H1 (cell line): ENCODE measurements at places on chromosomes 4 and X. TPM values are rescaled to one million over a fixed set of nuclear protein-coding genes. Genes with fewer than 3 reads are reported as not detected.

GRCh38 chrX:120358737-120359456, 3.0 kb upstream of the ATP1B4 start:
- no peak for DNase-seq

- no peak for DNase-seq
Measured at GRCh38 chrX:84219551-84219950, 31.6 kb upstream of the RPS6KA6 start.

- DNase-seq: no peak
Measured at GRCh38 chr4:164304861-164305260, 449.1 kb upstream of the SMIM31 start.

DNA sequence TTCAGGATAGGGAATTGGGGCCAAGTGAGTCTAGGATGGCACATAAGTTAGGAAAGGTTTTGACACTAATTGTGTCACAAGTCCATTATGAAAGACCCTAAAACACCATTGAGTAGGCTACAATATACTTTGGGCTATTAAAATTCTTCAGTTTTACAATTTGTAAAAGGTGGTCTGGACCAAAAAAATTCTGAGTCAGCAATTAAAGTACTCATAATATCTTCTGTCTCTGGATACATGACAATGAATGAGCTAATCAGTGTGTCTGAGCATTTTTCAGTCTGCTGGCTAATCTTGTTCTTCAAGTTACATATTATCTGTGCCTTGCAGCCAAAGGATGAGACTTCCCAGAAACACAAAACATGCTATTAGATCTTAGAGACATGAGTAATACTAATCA, 14.3 kb downstream of the ARMCX1 start:
- no peak for DNase-seq

GRCh38 chr4:183905593-183906488, 734 bp downstream of the STOX2 start:
- peak; percentile 86 for DNase-seq

DNA sequence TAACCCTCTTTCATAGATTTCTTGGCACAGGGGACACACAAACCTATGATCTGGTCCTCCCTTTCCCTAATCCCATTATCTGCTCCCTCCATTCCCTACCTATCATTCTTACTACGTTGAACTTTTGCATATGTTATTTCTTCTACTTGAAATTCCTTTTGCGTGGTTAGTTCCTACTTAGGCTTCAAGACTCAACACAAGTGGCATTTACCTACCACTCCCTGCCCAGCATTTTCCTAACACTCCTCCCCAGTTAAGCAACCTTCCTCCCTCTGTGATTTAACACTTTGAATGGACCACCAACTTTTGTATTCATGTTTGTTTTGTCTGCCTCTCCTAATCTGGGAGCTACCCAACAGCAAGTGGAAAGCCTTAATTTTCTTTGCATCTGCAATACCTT, 1113.7 kb downstream of the STIM2 start:
- no peak for DNase-seq

DNA sequence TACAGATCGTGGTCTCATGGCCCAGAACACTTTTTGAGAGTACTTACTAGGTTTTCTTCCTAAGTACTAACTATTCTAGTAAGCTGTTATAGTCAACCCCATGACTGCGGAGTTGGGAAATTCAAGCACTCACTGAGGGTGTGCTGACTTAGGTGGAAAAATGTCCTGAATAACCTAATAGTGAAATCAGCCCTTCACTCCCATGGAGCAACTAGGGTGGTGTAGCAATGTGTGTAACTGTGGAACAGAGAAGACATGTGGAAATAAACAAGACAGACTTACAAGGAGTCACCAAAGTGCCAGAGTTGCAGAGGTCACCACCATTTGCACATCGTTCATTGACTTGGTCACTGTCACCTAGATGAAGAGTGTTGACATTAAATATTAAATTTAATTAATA, 12.1 kb upstream of the VSIG4 start:
- no peak for DNase-seq

DNA sequence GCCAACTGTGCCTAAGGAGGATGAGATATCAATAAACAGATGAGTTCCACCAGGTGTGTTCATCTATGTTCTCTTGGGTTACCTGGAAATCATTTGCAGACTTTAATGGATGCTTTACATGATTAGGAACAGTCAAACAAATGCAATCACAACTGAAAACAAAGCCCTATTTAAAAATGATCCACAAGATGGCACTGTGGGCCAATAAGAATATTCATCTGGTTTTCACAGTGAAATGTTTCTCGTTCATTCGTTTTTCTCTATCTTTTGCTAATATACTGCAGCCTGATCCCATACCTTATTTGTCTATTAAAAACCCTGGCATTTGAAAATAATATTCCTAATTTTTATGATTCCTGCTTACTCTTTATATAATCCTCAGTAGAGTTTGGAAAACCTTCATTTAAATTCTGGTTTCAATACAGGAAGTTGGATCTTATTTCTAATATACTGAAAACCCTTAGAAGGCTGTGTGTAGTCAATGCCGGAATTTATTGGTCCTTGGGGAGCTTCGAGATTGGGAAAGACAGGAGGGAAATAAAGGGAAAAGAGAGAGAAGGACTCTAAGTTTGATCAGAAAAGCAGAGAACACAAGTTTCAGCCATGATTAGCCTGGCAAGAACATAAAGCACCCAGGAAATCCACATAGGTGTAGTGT, 63.8 kb upstream of the TAPT1 start:
- DNase-seq: no peak

The DMRTC1 gene
- not detected in 2 replicates for polyA plus RNA-seq

DNA sequence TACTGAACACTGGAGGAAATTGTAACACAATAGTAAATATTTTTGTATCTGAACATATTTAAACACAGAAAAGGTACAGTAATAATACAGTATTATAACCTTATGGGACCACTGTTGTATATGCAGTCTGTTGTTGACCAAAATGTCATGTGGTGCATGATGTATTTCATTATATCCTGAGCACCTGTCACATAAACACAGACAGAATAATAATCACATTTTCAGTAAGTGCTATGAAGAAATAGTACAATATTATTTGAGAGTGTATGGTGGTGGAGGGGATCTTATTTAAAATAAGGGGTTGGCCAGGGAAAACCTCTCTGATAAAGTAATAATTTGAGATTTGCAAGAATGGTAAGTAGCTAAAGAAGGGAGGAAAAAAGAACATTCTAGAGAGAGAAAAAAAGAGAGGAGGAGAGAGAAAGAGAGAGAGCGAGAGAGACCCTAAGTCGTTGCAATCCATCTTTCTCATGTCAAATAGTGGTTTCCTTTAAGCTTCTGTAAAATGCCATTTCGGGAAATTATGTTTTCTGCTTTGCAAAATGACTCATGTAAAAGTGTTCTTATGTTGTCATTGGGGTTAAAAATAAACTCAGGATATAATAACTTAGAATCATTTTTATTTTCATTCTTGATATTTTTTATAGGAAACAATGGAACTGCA, 19.3 kb upstream of the CLNK start:
- DNase-seq: no peak

DNA sequence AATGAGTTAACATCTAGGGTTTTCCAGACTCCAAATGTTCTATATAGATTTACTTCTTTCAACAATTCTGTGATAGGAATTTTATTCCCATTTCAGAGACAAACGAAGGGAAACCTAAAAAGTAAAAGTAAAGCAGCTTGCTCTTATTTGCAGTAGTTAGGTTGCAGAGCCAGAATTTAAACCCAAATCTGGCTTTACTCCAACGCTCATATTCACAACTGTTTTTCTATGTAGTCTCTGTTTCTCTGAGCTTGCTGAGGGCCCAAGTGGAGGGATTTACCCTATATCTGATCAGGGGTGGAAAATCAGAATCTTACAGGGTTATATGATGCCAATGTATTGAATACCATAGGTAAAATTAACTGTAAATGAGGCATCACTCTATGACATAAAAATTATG, 599.1 kb upstream of the GRIA3 start:
- DNase-seq: no peak

DNA sequence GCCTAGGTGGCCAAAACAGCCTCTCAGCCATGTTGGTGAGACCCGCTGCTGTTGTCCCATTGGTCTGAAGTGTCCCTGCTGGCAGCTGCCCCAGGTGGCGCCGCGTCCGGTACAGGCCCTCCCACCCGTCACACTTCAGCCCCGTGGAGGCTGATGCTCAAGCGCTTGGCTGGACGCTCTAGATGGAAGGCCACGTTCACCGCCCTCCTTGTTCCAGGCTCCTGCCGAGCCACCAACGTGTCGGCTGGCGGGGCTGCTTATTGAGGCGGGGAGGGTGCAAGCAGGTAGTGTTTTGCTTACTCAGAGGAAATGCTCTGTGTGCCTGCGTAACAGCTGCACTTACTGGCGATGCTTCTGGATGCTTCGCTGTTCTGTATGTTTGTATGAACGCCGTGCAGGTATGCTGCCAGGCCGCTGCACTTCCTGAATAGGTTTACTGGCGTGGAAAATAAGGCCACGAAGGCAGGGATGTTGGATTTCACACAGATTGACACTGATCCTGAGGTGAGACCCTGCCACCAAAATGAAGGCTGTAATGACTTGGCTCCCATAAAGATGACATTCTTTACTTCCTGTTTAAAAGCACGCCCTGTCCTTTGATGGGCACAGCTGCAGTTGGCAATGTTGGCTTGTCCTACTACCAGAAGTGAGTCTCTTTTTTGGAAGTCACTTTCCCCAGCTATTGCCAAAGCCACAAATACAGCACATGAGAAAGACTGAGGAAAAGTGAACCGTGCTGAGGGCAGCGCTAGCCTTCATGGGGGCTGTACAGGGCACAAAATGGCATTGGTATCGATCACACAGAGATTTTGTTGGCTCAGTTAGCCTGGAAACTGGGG, 21.0 kb upstream of the CLCN4 start:
- DNase-seq: no peak

The TSPAN7 gene
- polyA plus RNA-seq: 34.3 and 37.7 TPM in 2 replicates

The ARR3 gene
- not detected in 2 replicates for polyA plus RNA-seq

The SYP gene
- 4.3 and 7.2 TPM in 2 replicates for polyA plus RNA-seq

DNA sequence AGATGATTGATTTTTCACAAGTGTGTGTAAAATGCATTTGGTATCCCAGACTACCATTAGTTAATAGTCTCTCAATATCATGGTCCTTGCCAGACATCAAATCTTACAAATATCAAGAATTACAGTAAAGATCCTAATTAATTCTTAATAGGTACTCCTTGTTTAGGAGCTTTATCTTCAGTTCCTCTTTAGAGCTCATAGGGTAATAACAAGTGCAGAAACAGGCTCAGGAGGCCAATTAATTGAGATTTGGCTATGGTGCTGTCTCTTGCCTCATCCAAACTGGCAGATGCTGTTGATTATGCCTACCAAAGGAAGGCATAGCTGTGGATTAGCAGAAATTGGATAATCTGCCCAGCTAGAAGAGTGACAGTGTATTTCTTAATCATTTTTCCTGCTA, 6.9 kb downstream of the MTMR1 start:
- DNase-seq: no peak

The HELT gene
- polyA plus RNA-seq: 0.28 and 0.32 TPM in 2 replicates

GRCh38 chrX:11423362-11423818, 130.2 kb downstream of the AMELX start:
- DNase-seq: no peak

- DNase-seq: no peak
Measured at GRCh38 chr4:47662975-47663374, 174.9 kb downstream of the CORIN start.

The STPG2 gene
- polyA plus RNA-seq: 0.03 TPM in 1 of 2 replicates, not detected in the other

DNA sequence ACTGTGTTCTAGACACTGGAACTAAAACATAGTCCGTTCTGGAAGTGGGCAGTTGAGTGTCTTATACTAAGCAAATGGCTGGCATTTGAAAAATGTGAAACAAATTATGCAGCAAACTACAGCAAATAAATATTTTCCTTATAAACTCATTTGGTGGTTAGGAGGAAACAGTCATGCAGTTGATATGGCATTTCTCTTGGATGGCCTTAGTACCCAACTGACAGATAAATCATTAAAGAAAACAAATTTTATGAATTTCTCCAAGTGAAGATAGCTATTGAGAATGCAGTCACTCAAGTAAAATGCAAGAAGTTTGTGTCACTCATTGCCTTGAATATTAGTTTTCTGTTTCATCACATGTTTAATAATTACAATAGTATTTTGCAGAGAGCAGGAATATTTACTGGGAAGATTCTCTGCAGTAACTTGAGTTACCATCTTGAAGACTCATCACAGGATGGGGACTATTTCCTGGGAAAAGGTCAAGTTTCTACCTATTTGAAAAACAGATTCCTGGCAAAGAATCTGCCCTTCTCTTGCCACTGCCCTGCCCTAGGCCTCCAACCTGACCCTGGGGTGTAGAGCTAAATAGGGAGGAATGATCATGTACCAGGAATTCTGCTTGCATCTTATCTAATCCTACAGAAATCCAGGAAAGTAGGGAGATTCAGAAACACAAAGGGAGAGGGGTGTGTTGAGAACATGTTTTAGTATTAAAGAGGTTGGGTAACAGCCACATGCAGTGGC, 105.9 kb downstream of the SH3RF1 start:
- no peak for DNase-seq

DNA sequence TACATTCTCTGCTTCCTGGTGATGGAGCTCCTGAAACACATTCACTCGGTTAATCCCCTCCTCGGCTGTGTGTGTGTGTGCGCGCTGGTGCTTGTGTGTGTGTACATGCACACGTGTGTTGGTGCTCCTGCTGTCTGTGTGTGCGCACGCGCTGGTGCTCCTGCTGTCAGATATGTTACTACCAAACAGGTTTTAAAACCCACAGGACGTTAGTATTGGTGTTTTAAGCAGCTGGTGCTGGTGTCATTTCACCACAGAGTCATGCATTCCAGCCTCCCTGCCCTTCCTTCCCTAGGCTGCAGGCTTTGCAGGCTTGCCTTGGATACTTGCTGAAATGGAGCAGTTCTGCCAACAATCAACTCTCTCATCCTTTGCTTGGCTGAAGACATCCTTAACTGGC, 48.1 kb upstream of the CPLX1 start:
- DNase-seq: no peak

- DNase-seq: no peak
Measured at GRCh38 chrX:131225078-131225477, 64.0 kb downstream of the IGSF1 start.

The ADRA2C gene
- polyA plus RNA-seq: 14.6 and 27.3 TPM in 2 replicates

DNA sequence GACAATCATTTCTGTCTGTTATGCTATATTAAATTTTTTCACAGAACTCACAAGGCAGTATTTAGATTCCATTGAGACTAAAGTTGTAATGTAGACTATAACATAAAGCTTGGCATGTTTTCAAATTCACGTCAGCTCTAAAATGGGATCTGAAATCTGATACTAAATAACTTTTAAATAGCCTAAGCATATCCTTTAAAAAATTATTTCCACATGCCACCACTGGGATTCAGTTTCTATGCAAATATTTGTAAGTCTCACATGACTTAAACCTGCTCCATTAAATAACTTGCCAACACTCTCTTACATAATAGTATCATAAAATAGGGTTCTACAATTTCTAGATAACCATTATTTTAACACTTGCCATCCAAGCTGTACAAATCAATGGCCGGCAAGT, 32.4 kb downstream of the KLHL8 start:
- no peak for DNase-seq

GRCh38 chr4:175813821-175814220, 1.8 kb upstream of the GPM6A start:
- no peak for DNase-seq

GRCh38 chrX:300334-300733, 18.3 kb downstream of the GTPBP6 start:
- DNase-seq: no peak
